ENCODE measurements at places on chromosomes 16 and 17.
A peak's percentile ranks its signal among the peaks of the same experiment; 100 is the strongest.

- peak; percentile 54 for DNase-seq
Measured at GRCh38 chr16:78097548-78097947, 1.9 kb upstream of the WWOX start.

- no peak for DNase-seq
Measured at GRCh38 chr16:65305266-65305959, 183.6 kb upstream of the CDH11 start.

DNA sequence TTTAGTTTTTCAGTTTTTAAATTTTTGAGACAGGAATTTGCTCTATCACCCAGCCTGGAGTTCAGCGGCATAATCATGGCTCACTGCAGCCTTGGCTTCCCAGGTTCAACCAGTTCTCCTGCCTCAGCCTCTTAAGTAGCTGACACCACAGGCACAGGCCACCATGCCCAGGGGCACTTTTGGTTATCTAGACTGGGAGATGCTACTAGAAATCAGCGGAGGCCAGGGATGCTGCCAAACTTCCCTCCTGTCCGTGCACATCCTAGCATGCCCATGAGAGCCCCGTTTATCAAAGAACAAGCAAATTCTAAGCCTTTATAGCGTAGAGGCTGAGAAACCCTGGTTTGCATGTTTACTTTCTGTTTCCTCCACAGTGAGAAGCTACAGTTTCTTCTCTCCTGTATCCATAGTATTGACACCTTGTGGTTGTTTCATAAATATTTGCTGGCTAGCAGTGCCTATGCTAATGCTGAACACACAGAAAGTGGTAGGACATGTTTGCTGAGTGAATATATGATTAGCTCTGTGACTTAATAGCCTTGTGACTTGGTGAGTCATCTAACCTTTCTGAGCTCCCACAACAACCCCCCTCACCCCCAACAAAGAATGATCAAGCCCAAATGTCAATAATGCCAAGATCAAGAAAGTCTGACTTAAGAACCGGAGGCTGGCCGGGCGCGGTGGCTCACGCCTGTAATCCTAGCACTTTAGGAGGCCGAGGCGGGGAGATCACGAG, 39.2 kb upstream of the MAF start:
- DNase-seq: peak; percentile 77

DNA sequence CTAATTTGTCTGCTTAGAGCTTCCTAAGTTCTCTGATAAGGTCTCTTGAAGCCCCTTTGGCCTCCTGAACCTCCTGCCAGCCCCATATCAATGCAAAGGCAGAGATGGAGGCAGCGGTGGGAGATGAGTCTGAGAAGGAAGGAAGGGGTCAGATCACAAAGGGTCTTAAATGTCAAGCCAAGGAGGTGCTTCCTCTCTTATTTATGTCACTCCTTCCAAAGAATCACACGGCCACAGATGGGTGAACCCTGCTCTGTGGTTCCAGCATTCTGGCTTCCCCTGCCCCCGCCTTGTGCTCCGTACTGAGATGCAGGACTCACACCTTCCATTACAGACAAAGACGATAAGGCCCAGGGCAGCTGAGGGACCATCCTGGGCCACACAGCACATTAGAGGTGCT, 96.3 kb downstream of the GSG1L start:
- no peak for DNase-seq

- no peak for DNase-seq
Measured at GRCh38 chr16:60181536-60181935, 1447.4 kb upstream of the GOT2 start.

- no peak for DNase-seq
Measured at GRCh38 chr17:933312-934073, 46.1 kb downstream of the NXN start.

DNA sequence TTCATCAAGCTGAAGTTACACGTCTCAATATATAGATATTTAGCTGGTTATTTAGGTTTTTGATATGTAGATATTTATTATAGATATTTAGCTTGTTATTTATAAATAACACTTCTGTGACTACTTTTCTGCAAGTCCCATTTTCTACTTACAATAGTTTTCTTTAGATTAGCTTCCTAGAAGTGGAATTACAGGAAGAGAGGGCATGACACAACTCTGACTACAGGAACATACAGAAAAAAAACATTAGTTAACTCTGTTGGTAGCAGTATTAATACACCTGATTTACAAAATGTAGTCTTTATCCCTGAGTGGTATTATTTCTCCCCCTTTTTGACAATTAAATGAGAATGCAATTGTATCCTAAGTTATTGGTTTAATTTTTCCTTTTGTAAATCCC, 21.2 kb upstream of the CCL1 start:
- DNase-seq: no peak

DNA sequence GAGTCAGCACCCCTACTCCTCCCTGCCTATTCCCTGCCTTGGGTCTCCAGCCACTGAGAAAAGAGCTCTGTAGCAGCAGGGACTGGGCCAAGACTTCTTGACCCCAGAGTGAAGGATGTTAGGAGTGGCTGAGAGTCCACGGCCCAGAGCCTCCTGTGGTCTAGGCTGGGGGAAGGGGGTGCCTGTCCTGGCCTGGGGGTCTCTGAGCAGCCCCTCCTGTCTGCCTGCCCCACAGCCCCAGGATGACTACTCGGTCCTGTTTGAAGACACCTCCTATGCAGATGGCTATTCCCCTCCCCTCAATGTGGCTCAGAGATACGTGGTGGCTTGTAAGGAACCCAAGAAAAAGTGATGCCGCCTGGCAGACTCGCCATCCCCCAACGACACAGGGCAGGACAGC, 5.5 kb downstream of the SULT1A2 start:
- DNase-seq: no peak

DNA sequence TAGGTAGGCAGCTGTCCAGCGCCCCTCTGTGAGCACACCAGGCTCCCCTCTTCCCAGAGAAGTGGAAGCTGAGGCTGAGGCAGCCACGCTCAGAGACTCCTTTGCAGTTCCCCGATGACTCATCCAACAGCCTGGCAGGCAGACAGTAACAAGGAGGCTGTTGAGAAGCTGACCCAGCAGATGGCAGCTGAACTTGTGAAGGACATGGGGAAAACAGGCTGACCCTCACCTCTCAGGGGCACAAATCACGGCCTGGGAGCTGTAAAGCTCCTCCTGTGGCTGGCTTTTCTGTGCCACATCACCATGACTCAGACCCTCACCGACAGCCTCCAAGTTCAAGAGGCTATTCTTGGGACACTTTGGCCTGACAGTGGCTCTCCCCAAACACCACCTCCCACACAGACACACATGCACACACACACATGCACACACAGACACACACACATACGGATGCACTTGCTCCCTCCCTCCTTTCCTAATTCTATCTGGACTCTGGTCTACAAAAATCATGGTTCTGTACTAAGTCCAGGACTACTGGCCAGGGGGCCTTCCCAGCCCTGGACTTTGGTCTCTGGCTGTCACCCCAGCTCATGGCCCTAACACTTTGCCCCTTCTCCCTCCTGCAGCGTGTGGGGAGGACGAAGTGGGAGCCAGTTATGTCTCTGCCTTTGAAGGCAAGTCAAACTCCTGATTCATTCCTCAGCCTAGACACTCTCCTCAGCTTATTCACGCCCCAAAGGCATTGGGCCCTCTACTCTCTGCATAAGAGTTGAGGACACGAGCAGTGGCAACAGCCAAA, 23.2 kb downstream of the MAP3K14 start:
- no peak for DNase-seq
